ENCODE measurements at places on chromosomes 7 and 10.

GRCh38 chr10:132360766-132361447 lies 28.9 kb downstream of the LRRC27 start:
- no peak for DNase-seq

DNA sequence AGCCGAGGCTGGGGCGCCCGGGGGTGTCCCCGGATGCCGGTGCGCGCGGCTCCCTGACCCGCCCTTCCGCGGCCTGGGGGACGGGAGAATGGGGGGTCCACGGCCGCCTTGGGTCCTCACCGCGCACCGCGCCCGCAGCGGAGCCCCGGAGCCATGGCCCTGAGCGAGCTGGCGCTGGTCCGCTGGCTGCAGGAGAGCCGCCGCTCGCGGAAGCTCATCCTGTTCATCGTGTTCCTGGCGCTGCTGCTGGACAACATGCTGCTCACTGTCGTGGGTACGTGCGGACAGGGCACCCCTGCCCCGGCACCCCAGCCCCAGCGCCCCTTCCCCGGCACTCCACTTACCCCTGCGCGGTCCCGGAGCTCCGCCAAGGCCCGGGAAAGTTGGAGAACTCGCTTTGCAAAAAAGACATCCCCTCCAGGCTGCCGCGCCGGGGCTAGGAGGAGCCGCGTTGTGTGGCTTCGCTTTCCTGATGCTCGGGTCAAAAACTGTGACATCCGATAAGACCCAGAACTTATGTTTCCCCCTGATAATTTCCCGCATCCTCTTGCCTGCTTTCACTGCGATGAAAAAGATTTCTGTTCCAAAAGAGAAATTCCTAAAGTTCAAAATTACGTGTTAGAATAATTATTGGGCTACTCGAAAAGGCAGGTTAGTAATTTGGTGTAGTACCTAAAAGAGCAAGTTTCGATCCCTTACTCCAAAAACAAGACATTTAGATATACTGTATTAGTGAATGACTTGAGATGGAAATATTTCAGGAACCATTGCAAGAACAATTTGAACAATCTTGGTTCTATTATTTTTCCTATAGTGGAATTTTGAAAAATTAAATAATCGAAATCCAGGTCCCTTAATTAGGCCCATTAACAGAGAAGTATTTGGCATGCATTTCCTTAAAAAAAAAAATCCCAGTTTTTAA lies 888 bp downstream of the SLC18A2 start:
- DNase-seq: no peak

GRCh38 chr10:84375011-84375410 lies 46.6 kb downstream of the CCSER2 start:
- no peak for DNase-seq

DNA sequence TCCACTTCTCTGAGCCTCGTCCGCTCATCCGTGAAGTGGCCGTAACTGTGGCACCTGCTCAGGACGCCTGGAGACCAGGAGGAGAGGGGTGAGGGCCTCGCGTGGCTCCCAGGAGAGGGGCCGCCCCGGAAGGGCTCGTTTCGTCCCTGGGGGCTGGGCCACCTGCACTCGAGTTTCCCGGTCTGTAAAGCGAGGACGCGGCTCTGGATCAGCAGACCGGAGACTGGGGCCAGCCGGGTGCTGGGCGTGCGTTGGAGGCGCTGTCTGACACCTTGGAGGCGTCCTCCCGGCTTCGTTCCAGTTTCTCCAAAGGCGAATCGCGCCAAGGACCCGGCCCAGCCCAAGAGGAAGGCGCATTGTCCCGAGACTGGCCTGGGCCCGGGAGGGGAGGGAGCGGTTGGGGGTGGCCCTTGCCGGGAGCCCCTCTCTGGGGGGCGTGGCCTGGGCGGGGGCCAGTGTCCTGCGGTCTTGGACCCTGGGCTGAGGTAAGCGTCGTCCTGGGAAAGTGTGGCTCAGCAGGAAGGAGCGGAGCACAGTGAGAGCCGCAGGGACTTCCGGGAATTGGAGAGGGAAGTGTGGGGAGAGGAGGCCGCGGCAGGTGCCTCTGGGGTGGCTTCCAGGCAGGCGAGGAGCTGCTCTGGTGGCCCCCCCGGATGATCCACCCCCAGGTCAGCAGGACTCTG lies 89.6 kb downstream of the FOXL3 start:
- no peak for DNase-seq

- DNase-seq: peak; percentile 68
Measured at GRCh38 chr10:89481662-89482061, 53.7 kb downstream of the SLC16A12 start.

Measured in amniotic stem cell (primary cell).